Naive thymus-derived CD8-positive, alpha-beta T cell (primary cell): ENCODE measurements at places on chromosomes 12 and 14.

- DNase-seq, result no peak
- H3K4me3 ChIP-seq, result no peak overlapping the region
- H3K4me1 ChIP-seq, result no peaks in the 10 kb centered on the region
- peaks cover 5% of the 10 kb centered on the region for H3K27me3 ChIP-seq
Observed at GRCh38 chr14:54767139-54767431, 135.5 kb downstream of the GCH1 start.

DNA sequence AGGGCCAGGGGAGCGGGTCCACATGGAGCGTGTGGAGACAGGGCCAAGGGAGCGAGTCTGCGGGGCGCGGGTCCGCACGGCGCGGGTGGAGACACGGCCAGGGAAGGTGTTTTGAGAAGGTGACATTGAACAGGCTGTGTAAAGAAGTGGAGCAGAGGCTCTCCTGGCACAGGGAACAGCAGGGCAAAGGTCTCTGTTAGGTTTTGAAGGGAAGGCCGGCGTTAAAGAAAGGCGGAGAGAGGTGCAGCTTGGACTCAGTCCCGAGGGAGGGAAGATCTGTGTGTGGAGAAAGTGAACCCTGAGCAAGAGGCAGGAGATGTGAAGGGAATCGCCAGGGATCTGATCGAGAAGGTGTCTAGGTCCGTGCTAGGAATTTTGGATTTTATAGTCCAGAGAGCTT is 1.8 kb downstream of the PXMP2 start:
- no peaks in the 10 kb centered on the region for H3K27me3 ChIP-seq
- DNase-seq, result no peak
- H3K27ac ChIP-seq, result no peak overlapping the region
- H3K4me3 ChIP-seq, result peak overlapping the region; percentile 62
- H3K36me3 ChIP-seq, result no peaks in the 10 kb centered on the region
- H3K4me1 ChIP-seq, result peaks cover 20% of the 10 kb centered on the region

DNA sequence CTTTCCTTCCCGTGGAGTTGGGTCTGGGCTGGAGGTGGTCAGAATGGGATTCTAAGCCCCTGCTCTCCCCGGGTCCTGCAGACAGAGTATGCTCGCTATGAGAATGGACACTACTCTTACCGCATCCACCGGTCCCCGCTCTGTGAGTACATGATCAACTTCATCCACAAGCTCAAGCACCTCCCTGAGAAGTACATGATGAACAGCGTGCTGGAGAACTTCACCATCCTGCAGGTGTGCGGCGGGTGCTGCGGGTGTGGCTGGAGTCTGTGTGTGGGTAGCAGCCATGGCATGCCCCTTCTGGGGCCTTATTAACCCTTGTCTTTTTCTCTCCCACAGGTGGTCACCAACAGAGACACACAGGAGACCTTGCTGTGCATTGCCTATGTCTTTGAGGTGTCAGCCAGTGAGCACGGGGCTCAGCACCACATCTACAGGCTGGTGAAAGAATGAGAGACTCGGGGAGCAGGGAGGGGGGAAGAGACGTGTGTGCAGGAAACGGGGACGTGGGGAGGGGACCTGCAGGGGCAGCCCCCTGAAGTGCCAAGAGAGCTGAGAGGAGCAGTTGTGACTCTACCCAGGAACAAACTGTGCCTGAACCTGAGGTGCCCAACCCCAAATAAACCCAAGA is 37.0 kb upstream of the TSPAN9 start:
- H3K27ac ChIP-seq, result no peak overlapping the region
- H3K4me3 ChIP-seq, result no peak overlapping the region
- H3K27me3 ChIP-seq, result peaks cover 32% of the 10 kb centered on the region
- no peaks in the 10 kb centered on the region for H3K36me3 ChIP-seq

- H3K4me1 ChIP-seq, result no peaks in the 10 kb centered on the region
- H3K4me3 ChIP-seq, result no peak overlapping the region
- H3K36me3 ChIP-seq, result no peaks in the 10 kb centered on the region
- no peaks in the 10 kb centered on the region for H3K27me3 ChIP-seq
- H3K27ac ChIP-seq, result no peak overlapping the region
Observed at GRCh38 chr12:63220921-63221320, 69.9 kb upstream of the AVPR1A start.

DNA sequence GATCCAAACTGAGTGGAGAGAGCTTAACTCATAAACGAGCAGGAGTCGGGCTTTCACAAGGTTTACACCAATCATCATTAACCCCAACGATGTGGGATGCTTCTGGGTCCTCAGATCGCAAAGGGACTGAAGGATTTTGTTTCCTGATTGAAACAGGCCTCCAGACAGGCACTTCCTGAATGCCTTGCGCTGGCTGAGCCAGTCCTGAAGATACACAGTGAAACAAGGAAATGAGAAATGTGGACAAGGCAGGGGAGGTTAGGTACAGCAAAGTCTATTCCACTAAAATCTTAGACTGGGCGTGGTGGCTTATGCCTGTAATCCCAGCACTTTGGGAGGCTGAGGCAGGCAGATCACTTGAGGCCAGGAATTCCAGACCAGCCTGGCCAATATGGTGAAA is 30.7 kb downstream of the RBM19 start:
- no peak overlapping the region for H3K27ac ChIP-seq
- H3K4me3 ChIP-seq, result no peak overlapping the region
- no peak for DNase-seq
- no peaks in the 10 kb centered on the region for H3K27me3 ChIP-seq

- no peaks in the 10 kb centered on the region for H3K27me3 ChIP-seq
- no peak for DNase-seq
- H3K4me1 ChIP-seq, result no peaks in the 10 kb centered on the region
- no peak overlapping the region for H3K27ac ChIP-seq
- no peak overlapping the region for H3K4me3 ChIP-seq
- no peaks in the 10 kb centered on the region for H3K36me3 ChIP-seq
Observed at GRCh38 chr14:53509276-53510244, 356.4 kb upstream of the DDHD1 start.

DNA sequence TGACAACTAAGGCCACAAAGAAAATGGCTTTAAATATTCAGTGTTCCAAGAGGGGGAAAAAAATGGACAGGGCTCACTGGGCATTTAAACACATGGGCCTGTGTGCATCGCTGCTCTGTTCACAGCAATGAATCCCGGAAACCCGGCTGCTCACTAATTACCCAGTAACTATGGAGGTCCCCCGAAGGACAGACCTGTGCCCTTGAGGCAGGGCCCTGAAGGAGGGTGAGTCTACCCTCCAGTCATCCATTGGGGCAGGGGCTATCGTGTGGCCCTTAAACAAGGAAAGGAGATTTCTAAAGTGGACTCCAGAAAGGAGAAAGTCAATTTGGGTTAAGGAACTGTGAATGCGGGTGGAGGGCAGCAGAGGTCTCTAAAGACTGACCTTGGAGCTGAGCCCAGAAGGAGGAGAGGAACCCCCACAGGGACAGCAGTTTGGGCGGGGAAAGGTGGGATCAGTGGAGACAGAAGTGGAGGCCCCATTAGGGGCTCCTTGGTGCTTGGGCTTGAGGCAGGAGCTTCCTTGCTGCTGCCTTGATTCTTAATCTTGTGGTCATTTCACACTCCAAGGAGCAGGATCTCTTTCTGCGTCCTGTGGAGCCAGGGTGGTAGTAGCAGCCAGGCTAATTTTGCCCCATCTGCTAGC is 1.4 kb upstream of the CLMN start:
- peaks cover 2% of the 10 kb centered on the region for H3K27me3 ChIP-seq
- peak overlapping the region; percentile 15 for H3K27ac ChIP-seq
- H3K4me1 ChIP-seq, result peaks cover 17% of the 10 kb centered on the region

DNA sequence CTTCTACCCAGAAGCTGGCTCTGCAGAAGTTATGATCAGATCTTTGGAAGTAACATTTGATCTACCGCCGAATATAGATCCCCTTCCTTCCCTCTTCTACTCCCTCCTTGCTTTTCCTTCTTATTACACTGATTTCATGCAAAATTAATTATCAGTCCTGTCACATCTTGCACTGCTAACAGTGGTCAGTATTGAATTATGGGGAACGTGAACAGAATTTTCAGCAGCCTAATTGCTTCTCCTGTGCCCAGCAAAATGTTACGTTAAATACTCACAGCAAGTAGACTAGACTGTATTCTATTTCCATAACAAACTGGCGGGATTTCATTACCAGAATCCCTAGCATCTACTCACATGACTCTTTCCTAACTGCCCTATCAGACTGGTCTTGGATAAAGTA is 596.9 kb downstream of the DIO2 start:
- no peak overlapping the region for H3K4me3 ChIP-seq
- H3K4me1 ChIP-seq, result peaks cover 1% of the 10 kb centered on the region
- H3K27me3 ChIP-seq, result no peaks in the 10 kb centered on the region
- H3K27ac ChIP-seq, result no peak overlapping the region
- no peak for DNase-seq

GRCh38 chr14:31170411-31170810 is 37.2 kb downstream of the HECTD1 start:
- no peak for DNase-seq
- no peaks in the 10 kb centered on the region for H3K4me1 ChIP-seq
- H3K36me3 ChIP-seq, result peaks cover 4% of the 10 kb centered on the region
- no peak overlapping the region for H3K27ac ChIP-seq

DNA sequence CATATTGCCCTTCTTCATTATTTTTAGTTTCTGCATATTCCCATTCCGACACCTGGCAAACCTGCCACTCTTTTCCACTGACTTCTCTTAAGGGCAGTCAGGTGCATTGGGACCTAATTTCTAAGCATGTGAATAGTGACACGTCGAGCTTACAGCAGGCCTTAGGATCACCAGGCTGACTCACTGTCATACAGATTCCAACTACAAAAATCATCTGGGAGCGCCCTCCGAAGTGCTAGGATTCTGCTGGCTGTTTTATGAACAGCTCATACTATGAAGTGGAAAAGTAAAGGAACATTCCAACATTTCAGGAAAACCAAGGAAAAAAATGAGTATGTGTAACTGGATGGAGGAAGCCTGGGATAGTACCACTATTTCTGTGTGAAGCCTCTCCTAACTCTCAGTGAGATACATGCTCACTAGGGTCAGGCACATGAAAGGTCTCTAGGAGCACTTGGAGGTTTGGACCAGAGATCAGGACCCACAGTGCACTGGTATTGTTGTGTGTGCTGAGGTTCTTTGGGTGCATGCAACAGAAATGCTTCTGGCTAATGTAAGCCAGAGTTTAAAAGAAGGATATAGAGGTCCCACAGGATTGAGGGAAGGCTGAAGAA is 257.4 kb downstream of the ZFP36L1 start:
- no peak for DNase-seq
- H3K27ac ChIP-seq, result no peak overlapping the region

DNA sequence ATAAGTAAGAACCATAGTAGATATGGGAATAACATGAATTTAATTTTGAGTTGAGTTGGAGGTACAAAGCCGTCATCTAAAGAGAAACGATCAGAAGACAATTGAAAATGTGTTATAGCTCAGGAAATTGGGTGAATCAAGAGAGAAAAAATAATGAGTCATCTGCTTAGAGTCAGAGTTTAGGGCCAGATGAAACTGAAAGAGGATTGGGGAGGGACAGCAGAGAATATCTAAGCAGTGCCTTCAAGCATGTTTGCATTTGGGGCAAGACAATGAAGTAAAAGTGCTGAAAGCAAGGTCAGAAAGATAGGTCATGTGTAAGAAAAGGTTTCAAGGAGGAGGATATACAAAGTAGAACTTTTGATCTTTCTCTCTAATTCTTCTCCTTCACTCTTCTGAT is 49.4 kb downstream of the SLC15A5 start:
- H3K4me3 ChIP-seq, result no peak overlapping the region
- no peaks in the 10 kb centered on the region for H3K4me1 ChIP-seq
- no peaks in the 10 kb centered on the region for H3K27me3 ChIP-seq
- no peak overlapping the region for H3K27ac ChIP-seq
- DNase-seq, result no peak

DNA sequence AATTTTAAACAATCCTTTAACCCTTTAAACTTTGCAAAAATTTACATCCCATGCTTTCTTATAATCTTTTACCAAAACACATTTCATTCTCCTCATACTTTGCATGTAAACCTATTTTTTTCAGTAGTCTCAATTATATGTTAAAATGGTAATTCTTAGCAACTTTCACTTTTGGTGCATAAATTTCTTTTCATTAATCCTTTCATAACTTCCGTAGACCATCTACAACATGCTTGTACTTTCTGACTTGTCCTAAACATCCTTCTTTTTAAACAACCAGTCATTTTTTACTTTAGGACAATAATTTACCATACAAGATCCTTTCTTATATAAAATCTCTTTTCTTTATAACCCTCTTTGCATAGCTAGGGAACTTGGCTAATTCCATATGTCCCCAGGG is 19.5 kb downstream of the CCDC91 start:
- DNase-seq, result no peak
- peaks cover 29% of the 10 kb centered on the region for H3K4me1 ChIP-seq
- no peaks in the 10 kb centered on the region for H3K27me3 ChIP-seq
- H3K27ac ChIP-seq, result no peak overlapping the region
- no peak overlapping the region for H3K4me3 ChIP-seq

DNA sequence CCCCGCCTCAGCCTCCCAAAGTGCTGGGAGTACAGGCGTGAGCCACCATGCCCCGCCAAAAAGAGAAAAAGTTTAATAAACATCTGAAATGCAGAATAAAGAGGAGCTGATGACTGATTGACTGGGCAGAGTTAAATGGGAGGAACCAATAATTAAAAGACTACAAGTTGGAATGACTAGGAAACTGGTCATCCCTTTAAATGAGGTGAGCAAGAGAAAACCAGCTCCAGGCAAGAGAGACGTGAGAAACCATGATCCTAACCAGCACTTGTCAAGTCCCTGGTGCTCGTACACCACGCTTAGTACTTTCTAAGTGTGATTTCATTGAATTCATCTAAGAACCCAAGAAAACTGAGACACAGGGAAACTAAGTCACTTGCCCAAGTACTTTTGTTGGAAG is 47.9 kb downstream of the MAP1LC3B2 start:
- no peak for DNase-seq
- no peak overlapping the region for H3K27ac ChIP-seq
- H3K4me1 ChIP-seq, result no peaks in the 10 kb centered on the region
- no peak overlapping the region for H3K4me3 ChIP-seq
- no peaks in the 10 kb centered on the region for H3K27me3 ChIP-seq

- H3K36me3 ChIP-seq, result no peaks in the 10 kb centered on the region
- peaks cover 1% of the 10 kb centered on the region for H3K27me3 ChIP-seq
- H3K4me3 ChIP-seq, result no peak overlapping the region
- H3K27ac ChIP-seq, result no peak overlapping the region
- peaks cover 13% of the 10 kb centered on the region for H3K4me1 ChIP-seq
Observed at GRCh38 chr12:22284871-22285270, 49.6 kb downstream of the ST8SIA1 start.

- peak overlapping the region; percentile 89 for H3K4me3 ChIP-seq
- no peak for DNase-seq
- peak overlapping the region; percentile 84 for H3K27ac ChIP-seq
- H3K27me3 ChIP-seq, result no peaks in the 10 kb centered on the region
- peaks cover 24% of the 10 kb centered on the region for H3K4me1 ChIP-seq
- H3K36me3 ChIP-seq, result peaks cover 47% of the 10 kb centered on the region
Observed at GRCh38 chr12:54352022-54352531, 12.2 kb downstream of the GPR84 start.

- H3K4me3 ChIP-seq, result no peak overlapping the region
- no peak for DNase-seq
- no peak overlapping the region for H3K27ac ChIP-seq
Observed at GRCh38 chr12:119783787-119784186, 93.3 kb downstream of the CIT start.

DNA sequence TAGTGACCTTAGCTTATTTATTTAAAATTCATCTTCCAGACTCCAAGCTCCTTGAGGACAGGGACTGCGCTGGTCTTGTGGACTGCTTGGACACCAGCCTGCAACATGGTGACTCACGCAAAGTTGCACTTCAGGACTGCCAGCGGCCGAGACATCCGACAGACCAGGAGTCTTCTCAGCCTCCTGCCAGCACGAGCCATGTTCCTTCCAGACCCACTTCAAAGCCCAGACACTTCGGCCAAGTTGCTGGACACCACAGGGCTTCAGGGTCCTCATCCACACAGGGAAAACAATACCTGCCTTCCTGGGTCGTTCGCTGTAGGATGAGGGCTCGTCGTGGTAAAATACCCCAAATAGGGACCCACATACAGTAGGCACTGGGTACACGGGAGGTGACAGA is 88.7 kb downstream of the BCL11B start:
- H3K4me3 ChIP-seq, result peak overlapping the region; percentile 80
- H3K27ac ChIP-seq, result peak overlapping the region; percentile 98
